CD4-positive, alpha-beta T cell treated with Interleukin-1 beta for 1 hour (primary cell): ENCODE measurements at places on chromosomes 11 and 22.

GRCh38 chr11:11265320-11265719 is 87.7 kb downstream of the CSNK2A3 start:
- DNase-seq = no peak

- no peak for DNase-seq
Observed at GRCh38 chr11:35812828-35813227, 131.0 kb upstream of the LDLRAD3 start.

- no peak for DNase-seq
Observed at GRCh38 chr11:67033661-67034166, 10.8 kb downstream of the SYT12 start.

GRCh38 chr22:44693756-44694155 is 8.2 kb upstream of the PRR5 start:
- DNase-seq = no peak

DNA sequence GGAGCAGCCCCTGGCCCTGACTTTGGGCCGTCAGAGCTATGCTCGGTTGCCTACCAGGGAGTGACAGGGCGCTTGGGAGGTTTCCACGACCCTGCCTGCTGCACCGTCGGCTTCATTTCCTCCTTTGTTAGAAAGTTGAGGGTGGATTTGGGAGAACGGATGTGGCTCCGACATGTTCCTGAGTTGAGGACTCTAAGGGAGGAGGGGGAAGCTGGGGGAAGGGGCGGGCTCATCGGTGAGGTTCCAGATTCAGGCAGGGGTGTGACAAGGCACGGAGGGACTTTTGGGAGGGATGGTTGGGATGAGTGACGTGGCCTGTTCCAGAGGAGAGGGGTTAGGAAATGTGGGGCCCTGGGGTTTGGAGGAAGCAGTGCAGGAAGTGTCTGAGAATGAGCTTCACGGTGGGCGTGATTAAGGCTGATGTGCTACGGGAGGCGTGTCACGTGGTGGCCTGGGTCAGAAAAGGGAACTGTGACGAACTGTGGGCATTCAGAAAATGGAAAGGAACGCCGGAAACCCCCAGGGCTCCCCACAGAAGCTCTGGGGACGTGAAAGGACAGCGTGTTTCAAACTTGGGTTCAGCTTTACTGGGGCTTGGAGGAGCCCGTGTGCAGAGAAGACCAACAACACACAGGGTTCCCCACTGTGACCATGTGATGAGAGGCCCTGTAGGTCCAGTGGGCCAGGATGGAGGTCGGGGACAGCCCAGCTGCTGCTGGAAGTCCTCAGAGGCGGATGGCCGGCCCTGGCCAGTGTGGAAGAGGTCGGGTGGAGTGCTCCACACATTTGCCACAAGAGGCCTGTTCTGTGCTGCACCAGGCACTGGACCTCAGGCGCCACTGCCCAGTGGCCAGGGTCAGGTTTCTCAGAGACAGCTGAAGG is 2.8 kb downstream of the PARVB start:
- DNase-seq = peak; percentile 89

DNA sequence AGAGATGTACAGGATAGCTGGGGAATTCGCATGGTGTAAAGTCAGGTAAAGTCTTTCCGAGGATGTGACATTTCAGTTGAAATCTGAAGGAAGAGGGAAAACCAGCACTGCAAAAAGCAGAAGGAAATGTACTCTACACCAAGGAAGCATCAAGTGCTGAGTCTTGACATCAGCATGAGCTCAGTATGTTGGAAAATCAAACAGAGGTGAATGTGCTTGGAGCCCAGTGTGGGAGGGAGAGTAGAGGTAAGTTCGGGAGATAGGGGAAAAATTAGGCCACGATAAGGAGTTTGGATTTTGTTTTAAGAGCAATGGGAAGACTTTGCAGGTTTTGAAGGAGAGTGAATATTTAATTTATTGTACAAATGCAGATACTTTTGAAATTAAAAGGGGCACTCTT is 484.0 kb downstream of the NTM start:
- no peak for DNase-seq

GRCh38 chr11:128158860-128159259 is 428.5 kb downstream of the ETS1 start:
- DNase-seq = no peak
